ENCODE measurements at places on chromosomes 1 and 21.

DNA sequence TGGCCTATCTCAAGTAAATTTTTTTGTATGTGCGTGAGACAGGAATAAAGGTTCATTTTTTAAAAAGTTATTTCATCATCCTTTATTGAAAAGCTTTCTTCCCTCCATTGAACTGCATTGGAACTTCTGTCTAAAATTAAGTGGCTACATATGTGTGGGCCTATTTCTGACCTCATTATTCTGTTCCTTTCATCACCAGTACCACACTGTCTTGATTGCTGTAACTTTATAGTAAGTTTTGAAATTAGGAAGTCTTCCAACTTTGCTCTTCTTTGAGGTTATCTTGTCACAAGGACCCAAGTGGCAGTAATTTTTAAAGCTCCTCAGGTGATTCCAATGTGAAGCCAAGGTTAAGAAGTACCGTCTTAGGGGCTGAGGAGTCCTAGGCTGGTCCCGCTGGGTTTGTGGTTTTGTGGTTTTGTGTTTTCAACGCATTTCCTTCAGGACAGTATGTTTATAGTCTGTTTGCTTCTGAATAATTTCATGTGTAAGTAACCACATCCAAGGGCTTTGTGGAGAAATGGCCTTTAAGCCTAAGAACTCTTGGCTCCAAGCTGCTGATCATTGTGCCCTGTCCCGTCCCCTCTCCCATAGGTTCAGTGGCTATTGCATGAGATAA lies 12.4 kb upstream of the SCAF4 start:
- no peak for DNase-seq

GRCh38 chr1:87089823-87090222 lies 175.4 kb downstream of the HS2ST1 start:
- no peak for DNase-seq

DNA sequence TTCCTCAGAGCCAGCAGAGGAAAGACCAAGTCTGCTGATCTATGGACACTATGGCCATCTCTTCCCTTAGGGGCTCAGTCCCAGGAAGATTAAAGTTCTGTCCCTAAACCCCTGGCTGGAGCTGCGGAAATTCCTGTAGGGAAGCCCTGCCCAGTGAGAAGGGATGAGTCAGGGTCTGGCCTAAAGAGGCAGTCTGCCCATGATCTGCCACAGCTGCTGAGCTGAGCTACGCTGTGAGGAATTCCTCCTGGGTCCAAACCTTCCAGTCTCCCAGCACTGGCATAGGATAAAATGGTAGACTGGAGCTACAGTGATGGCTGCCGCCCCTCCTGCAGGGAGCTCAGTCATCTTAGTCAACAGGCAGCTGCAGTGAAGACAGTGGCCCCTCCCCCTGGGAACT lies 213.7 kb downstream of the BRINP2 start:
- DNase-seq, result no peak

- DNase-seq, result no peak
These were observed 10.7 kb downstream of the PATJ start for GRCh38 chr1:61752921-61753389.

GRCh38 chr1:75672108-75672507 lies 52.4 kb upstream of the ACADM start:
- no peak for DNase-seq

DNA sequence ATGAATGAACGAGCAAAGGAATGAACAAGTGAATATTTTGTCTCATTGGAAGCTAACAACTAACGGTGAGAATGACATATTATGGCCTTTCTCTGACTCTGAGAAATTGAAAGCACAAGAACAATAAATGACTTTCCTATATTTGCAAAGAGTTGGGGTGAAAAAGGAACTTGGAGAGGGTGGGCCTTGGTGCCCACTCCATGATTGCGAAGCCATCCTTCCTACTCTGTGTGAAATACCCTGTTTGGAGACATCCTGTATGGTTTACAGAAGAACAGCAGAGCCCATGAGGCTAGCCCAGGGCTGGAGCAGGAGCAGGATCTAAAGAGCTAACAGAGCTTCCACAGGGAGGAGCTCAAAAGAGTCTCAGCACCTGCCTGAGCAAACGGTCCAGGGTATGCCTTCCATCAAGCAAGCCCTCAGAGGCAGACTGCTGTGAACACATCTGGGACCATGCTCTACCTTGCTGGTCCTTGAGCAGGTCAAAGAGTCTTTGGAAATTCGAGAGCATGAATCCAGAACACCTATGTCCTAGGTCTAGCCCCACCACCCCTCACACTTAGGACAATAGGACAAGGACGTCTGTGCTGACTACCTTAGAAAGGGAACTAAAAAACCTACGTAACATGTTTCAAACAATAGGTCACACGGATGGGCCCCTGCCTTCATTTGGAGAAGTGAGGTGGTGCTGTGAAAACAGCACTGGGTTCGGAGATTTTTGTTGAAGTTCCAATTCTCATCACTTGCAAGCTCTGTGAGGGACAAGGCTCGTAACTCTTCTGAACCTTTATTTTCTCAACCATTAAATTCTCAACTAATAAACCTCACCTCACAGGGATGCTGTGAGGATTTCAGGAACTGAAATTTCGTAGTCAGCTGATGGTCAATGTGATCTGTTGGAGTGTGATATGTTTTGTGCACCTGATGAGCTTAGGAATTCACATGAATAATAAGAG lies 377.4 kb downstream of the RRAGC start:
- no peak for DNase-seq

GRCh38 chr1:38651669-38652068 lies 207.9 kb downstream of the RRAGC start:
- DNase-seq, result no peak

Measured in activated CD4-positive, alpha-beta T cell treated with anti-CD3 and anti-CD28 coated beads, Interleukin-2, amount 50 U/mL, for 48 hours (primary cell).